ENCODE measurements at places on chromosomes 6 and 20.

- DNase-seq: no peak
These were observed 20.9 kb downstream of the UTRN start for GRCh38 chr6:144305985-144306384.

- DNase-seq: no peak
These were observed 949 bp downstream of the MACROD2 start for GRCh38 chr20:13996265-13996664.

- no peak for DNase-seq
These were observed 442.9 kb upstream of the SOX4 start for GRCh38 chr6:21150667-21151066.

DNA sequence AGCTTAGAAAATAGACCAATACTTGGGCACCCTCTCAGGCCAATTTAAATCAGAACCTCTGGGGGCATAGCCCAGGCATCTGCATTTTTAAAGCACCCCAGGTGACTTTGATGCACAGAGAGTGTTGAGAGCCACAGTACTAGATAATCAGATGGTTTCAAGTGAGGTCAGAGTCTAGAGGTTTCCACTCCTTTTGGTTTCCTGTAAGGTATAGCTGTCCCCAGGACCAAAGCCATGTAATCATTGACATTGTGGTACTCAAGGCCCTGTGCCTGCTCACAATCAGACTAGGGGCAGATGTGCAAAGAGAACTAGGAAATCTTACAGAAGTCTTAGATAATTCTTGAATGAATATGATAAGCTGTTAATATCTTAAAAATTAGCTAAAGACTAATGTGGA, 9.1 kb downstream of the FILIP1 start:
- no peak for DNase-seq

- DNase-seq: no peak
These were observed 145.4 kb upstream of the CNR1 start for GRCh38 chr6:88311561-88311960.
